ENCODE measurements at places on chromosomes 2 and 18. TPM values are rescaled to one million over a fixed set of nuclear protein-coding genes. Genes with fewer than 3 reads are reported as not detected.

DNA sequence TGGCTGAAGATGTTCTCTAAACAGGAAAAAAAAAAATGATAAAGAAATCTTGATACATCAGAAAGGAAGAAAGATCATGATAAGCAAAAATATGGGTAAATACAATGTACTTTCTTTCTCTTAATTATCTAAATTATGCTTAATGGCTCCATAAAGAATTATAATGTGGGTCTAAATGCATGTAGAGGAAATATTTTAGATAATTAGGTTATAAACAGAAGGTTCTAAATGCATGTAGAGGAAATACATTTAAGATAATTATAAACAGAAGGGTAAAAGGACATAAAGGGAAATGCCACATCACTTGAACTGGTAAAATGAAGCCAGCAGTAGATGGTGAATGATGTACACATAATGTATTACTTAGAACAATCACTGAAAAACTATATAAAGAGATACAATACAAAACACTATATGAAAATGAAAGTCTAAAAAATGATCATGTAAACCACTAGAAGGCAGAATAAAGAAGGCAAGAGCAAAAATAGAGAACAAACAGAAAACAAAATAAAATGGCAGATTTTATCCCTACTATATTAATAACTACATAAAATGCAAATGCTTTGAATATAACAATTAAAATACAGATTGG, 308.4 kb upstream of the CDH2 start:
- DNase-seq = no peak

DNA sequence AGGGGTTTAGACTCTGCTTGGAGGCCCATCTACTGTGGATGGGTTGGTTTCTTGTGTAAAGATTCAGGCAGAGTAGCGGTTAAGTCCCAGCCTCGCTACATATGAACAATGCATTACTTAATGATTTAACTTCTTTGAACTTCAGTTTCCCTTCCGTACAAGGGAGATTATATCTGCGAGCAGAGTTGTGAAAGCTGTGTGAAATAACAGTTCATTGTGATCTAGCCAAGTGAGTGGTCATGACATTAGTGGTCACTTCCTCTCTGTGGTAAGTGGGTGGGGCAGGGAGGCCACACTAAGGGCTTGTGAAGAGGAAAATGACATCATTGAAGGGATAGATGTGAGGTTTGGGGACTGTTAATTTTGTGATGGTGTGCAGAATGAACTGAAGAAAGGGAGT, 14.1 kb upstream of the MEX3C start:
- DNase-seq = no peak

DNA sequence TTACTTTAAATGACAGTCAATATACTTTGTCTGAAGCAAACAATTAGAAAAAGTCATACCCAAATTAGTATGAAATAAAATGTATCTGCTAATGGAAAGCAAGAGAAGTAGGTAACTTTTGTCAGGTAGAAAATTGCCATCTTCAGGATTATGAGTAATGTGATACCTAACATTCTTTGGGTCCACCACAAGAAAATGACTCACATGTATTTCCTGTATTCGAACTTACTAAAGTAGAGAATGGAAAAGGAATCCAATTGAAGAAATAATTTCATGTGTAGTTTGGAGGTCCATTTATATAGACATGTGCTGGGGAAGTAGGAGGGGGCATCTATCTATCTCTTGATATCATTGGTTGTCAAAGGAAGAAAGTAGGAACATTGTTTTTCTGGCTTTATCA, 636.2 kb upstream of the CHAC2 start:
- no peak for DNase-seq

DNA sequence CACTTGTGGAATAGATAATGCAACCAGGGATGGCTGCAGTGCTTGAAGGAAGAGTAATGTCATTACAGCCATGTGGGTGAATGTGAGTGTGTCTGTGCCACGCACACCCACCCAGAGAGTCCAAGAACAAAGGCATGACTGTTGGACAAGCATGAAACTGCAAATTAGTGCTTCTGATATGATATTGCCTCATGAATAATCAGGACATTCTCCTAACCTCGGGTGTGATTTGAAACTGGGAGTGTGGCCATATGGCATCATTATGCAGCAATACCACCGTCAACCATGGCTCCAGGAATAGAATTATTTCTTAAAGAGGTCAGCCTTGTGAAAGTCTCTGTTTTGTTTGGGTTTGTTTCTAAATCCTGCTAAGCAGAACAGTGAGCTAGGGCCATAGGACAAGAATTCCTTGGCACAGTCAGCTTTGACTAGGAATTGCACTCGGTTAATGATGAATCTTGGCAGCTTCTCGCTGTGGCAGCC, 678.0 kb upstream of the RAB6C start:
- no peak for DNase-seq

GRCh38 chr2:172283476-172283875, 143.9 kb upstream of the ITGA6 start:
- DNase-seq = no peak

- DNase-seq = no peak
Measured at GRCh38 chr2:67208887-67209500, 188.1 kb upstream of the ETAA1 start.

DNA sequence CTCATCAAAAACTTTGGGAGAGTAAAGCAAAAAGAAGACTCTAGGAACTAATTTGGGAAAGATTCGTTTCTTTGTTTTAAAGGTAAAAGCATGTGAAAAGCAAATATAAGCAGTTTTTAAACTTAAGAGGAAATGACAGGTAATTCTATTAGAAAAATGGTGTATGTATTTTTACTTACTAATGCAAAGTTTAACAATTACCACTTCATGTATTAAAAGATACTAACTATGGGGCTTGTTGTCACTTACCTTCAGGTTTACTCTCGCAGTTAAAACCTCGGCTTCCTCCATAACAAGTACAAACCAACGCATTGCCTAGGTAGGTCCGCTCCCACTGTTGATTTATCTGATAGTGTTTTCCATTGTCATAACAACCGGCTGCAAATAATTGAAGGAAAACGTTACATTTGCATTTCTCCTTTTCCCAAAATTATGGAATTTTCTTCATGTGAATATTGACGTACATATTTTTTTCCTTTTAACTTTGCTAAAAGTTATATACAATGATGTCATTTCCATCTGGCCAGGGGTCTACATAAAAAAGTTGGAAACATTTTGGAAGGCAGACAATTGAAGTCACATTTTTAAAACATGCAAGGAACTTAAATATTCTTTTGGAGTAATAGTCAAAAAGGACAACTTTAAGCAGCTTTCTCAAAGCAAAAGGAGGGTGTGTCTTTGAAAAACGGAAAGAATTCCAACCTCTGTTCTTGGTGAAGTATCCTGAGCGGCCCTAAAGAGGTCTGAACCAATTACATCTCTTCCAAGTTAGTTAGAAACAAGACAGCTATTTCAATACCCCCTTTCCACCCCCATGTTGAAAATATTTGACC, 1.2 kb downstream of the FN1 start:
- no peak for DNase-seq

The INHA gene
- polyA plus RNA-seq = 0.12 TPM

The EN1 gene
- polyA plus RNA-seq = not detected

DNA sequence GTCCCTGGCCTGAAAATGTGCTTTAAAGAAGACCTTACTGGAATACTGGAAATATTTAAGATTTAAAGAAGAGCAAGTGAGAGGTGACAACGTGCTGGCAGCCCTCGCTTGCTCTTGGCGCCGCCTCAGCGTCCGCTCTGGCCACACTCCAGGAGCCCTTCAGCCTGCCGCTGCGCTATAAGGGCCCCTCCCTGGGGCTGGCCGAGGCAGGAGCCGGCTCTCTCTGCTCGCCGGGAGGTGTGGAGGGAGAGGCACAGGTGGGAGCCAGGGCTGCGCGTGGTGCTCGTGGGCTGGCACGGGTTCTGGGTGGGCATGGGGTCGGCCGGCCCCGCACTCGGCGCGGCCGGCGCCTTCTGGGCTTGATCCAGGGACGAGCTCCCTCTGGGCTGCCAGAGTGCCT, 2.9 kb upstream of the COQ10B start:
- DNase-seq = no peak

DNA sequence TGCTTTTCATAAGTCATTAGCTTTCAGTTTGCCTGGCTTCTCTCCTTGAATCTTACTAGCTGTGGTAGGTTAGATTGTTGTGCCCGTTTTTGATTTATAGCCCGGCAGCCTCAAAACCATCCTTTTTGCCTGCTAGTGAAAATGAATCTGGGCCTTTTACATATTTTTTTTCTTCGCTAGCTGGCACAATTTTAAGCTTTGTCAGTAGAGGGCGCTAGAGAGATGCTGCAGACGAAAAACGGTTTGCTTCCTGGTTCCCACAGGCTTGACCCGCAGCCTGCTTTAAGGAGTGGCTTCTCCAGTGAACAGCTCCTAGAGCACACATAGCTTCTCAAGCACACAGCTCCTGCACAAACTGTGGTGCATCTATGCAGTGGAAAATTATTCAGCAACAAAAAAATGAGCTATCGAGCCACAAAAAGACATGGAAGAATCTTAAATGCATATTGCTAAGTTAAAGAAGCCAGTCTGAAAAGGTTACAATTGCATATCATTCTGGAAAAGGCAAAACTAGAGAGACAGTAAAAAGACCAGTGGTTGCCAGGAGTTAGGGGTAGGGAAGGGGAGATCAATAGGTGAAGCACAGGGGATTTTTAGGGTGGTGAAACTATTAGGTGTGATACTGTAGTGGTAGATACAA, 47.9 kb downstream of the E2F6 start:
- DNase-seq = no peak

- no peak for DNase-seq
Measured at GRCh38 chr2:114685102-114685501, 242.7 kb downstream of the DPP10 start.

GRCh38 chr2:20757405-20758090, 65.4 kb downstream of the LDAH start:
- DNase-seq = no peak

DNA sequence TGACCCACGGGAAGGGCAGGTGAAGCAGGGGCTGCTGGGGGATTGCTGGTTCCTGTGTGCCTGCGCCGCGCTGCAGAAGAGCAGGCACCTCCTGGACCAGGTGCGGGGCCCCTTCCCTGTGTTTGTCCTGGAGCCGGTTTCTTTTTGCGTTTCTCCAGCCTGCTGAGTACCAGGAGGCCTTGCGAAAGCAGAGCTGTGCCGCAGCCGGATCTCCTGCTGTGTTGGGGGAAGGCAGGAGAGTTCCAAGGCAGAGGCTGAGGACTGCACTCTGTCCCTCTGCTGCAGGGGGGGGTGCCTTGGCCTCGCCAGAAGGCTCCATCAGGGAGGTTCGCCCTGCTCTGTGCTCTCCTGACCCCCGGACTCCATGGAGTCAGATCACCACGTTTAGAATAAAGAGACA, 2.8 kb downstream of the CAPN10 start:
- DNase-seq = no peak

The MAP3K20 gene
- polyA plus RNA-seq = 59.8 TPM

- DNase-seq = no peak
Measured at GRCh38 chr2:72130659-72131360, 16.9 kb downstream of the CYP26B1 start.

DNA sequence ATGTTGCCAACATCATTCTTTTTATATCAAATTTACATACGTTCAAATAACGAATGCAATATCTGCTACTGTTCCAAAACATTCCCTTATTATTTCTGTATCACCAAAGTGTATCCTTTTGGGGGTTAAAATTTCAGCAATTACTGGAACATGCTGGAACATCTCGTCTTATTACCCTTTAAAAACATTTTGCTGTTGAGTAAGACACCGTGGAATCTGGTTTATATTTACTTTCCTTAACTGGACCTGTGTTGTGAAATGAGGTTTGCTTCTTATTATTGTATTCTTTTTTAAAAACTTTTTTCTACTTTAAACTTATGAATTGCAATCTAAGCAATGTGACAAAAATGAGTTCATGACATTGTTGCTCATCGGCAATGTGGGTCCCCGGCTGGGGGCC, 87.4 kb upstream of the PTPRM start:
- no peak for DNase-seq

The MAPK4 gene
- polyA plus RNA-seq = not detected

DNA sequence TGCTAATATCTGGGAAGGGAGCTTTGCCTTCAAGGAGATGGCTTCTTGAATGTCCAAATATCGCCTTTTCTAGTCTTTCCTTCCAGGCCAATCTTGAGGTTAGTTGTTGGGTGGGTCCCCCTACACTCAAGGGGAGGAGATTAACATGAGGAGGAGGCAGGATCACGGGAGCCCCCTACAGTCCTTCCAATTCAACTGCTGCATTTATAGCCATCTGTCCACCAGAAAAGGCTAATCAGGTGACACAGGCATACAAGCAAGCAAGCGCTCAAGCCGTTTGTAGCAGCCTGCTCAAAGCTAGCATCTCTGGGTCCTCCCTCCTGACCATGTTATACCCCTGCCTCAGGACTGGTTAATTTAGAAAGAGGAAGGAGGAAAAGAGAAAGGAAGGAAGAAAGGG, 87.6 kb downstream of the MRPS9 start:
- no peak for DNase-seq

GRCh38 chr18:9750606-9751304, 42.7 kb downstream of the RAB31 start:
- DNase-seq = no peak

GRCh38 chr2:10613263-10613662, 76.5 kb downstream of the NOL10 start:
- no peak for DNase-seq

DNA sequence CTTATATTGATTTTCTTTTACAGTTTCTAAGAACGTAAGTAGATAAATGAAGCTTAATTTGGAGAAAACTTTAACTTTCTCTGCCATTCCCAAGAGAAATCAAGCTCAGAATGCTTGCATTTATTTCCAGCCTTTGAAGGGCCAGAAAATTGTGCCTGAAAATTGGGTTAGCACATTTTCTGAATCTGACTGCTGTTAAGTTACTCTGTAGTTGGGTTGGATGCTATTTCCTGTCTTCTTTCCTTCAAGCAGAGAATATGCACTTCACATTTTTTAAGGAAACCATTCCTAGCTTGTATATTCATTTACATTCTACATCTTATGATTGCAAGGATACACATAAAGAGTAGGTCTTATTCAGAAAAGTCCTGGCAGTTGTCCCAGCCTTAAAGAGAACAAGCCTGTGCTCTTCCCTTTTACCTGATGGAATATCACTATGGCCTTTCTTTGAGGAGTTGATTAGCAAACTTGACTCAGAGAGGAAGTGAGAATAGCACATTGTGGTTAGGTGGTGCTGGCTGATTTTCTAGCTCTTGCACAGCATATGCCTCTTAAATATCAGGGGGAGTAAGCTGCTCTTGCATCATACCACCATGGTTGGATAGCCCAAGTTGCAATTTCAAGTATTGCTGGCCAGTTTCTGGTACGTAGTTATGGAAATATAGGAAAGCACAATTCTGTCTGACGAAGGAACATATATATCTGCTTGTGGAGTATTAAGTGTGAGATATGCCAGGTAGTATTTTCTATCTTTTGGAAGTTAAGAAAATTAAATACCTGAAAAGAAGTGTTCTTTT, 133.7 kb downstream of the COMMD1 start:
- DNase-seq = no peak

GRCh38 chr2:150981826-150982225, 279.8 kb downstream of the RBM43 start:
- DNase-seq = peak; percentile 10

- no peak for DNase-seq
Measured at GRCh38 chr2:174776675-174777074, 12.4 kb upstream of the CHRNA1 start.

DNA sequence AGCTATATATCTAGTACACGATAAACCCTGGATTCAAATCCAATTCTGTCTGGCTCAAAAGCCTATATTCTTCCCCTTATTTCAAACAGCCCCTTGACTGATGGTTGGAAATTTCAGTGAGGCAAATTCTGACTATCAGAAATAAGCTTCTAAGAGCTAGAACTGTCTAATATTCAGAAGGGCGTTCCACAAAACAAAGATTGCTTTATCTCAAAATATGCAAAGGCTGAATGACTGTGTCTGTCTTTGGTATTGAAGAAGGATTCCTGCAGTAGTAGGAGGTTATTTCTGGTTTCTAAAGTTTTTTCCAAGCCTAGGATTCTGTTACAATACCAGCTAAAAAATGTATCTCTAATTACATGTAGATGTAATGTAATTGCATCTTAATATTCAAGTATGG, 31.1 kb downstream of the DRC1 start:
- DNase-seq = no peak

The CYP27C1 gene
- polyA plus RNA-seq = not detected

Measured in AG04450 (cell line).